ENCODE measurements at places on chromosomes 6 and 20.

DNA sequence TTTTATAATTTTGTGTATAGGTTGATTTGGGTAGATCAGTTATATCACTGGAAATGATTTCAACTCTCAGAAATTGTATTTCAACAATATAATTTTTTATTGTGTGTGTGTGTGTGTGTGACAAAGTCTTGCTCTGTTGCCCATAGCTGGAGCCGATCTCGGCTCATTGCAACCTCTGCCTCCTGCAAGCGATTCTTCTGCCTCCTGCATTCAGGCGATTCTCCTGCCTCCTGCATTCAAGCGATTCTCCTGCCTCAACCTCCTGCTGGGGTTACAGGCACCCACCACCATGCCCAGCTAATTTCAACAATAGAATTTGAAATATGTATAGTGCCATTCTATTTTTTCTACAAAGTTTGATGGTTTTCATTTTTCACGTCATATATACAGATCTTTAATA lies 24.1 kb downstream of the AFDN start:
- no peak for DNase-seq

DNA sequence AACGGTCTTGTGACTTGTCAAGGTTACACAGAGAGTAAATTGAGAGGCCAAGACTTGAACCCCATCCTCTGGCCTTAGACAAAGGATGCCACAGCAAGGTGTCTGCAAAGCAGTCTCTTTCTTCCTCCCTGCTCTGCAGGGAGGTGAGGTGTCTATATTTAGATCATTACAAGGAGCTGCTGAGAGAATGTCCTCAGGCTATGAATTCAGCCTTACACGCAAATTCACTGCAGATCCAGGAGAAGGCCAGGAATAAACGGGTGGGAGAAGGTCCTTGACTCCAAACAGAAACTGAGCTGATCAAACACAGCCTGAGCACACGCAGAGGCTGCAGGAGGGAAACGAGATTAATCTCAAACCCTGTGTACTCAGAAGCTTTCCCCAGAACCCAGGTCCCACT lies 48.6 kb upstream of the PTPRT start:
- DNase-seq = no peak

GRCh38 chr6:53041356-53041755 lies 23.8 kb upstream of the FBXO9 start:
- no peak for DNase-seq

GRCh38 chr6:22357724-22358189 lies 60.9 kb upstream of the PRL start:
- DNase-seq = no peak

DNA sequence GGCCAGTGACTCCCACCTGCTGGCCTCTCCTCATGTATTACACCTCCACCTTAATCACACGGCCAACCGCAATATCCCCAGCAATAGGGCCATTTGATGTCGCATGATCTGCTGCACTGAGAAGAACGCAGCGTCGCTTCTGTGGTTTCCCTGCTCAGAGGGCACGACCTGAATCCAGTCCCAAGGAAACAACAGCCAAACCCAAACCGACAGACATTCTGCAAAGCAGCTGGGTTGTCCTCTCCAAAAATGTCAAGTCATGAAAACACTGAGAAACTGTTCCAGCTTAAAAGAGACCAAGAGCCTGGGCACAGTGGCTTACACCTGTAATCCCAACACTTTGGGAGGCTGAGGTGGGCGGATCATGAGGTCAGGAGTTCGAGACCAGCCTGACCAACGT lies 7.5 kb upstream of the BPI start:
- DNase-seq = no peak

DNA sequence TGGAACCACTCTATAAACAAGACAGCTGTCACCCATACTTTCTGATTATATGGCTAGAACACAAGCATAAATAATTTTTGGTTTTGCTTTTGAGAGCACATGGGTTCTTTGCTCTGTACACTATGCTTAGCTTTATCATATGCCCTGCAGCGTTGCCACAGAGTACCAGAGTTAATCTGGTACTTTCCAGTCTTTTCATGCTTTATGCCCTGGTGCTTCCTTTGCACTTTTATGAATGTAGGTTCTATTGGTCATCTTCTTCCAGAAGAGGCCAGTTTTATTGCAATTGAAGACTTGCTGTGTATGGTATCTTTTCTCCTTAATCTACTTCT lies 20.8 kb downstream of the SHLD1 start:
- DNase-seq = no peak

DNA sequence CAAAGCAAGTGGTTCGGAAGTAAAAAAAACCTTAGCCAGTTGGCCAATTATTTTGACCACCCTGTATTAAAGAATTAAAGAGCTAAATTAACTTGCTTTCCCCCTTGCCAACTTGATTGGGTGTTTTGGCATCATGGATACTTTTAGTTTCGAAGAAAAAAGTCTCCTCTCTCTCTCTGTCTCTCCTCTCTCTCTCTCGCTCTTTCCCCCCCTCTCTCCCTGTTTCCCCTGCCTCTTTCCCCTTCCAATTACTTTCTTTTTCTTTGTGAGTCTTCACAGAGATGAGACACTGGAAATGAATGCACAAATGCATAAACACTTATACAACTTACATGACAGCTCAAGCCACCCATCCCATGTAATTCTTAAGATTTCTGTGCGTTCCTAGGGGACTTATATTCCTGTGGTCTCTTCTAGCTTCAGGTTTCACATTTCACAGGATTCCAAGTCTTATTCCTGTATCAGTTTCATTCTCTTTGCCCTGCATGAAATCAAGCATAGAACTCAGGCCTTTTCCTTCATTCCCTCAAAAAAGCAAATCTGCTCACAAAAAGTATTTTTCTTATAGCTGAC lies 32.9 kb upstream of the EYA4 start:
- no peak for DNase-seq

DNA sequence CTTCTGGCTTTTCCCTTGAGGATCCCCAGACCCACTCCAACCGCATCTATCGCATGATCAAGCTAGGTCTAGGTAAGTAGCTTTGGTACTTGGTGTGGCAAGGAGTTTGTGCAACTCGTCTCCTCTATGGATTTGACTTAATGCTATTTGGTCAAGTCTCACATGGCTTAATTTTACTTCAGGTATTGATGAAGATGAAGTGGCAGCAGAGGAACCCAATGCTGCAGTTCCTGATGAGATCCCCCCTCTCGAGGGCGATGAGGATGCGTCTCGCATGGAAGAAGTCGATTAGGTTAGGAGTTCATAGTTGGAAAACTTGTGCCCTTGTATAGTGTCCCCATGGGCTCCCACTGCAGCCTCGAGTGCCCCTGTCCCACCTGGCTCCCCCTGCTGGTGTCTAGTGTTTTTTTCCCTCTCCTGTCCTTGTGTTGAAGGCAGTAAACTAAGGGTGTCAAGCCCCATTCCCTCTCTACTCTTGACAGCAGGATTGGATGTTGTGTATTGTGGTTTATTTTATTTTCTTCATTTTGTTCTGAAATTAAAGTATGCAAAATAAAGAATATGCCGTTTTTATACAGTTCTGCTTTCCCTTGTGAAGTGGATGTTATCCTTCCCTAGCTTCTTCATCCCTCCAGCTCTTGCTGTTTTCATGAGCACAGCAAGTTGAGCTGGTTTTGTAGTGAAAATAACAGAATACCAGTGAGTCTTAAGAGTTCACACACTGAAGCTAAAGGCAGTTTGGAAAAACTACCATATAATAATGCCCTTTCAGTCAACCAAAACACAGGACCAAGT lies 3.8 kb downstream of the SLC35B2 start:
- DNase-seq = no peak

DNA sequence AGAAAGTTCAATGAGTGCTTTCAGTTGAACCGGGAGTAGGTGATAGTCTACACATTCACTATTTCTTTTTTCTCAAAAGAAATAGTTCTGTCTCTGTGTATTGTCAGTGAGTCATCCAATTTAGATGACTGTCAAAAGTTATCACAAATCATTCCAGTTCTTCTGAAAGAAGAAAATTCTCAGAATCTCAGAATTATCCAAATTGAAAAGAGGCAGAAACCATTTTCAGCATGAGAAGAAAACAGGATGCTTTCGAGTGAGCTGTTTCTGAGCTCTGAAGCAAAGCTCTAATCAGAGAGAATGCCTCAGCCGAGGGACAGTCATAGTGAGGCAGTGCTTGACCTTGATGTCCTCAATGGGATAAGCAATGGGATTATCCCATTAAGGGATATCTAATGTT lies 97.9 kb downstream of the HUS1B start:
- DNase-seq = no peak

- no peak for DNase-seq
Observed at GRCh38 chr20:56409956-56410355, 2.1 kb upstream of the CASS4 start.

DNA sequence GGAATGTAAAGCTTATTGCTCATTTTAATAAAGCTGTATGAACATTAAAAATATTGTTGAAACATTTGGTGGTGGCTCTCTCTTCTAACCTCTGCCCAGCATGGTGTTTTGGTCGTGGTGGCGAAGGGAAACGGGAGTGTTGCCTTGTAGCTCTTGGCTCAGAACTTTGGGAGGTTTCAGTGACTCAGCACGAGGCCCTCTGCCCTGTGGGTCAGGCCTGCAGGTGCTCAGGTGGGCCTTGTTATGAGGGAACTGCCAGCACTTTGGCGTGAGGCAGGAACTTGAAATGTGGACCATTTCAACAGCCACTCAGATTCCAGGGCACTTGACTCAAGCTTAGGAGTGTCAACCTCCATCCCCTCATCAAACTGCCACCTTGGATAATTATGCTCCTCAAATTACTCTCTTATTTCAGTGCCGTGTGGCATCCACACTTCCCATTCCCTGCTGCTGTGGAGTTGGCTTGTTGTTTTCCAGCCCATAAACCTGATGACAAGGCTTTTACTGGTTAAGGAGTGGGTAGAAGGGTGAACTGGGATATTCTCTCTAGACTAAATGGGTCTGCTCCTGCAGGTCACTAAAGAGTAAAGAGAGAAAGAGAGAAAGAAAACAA lies 36.3 kb downstream of the PRDM1 start:
- no peak for DNase-seq

All from stimulated activated CD4-positive, alpha-beta T cell treated with anti-CD3 and anti-CD28 coated beads, Interleukin-12 subunit alpha, Interleukin-12 subunit beta, amount 100 ng/mL, for 24 hours (primary cell).